CD4-positive, alpha-beta T cell treated with Interleukin-4 for 4 hours (primary cell): ENCODE measurements at places on chromosomes 4 and X.

DNA sequence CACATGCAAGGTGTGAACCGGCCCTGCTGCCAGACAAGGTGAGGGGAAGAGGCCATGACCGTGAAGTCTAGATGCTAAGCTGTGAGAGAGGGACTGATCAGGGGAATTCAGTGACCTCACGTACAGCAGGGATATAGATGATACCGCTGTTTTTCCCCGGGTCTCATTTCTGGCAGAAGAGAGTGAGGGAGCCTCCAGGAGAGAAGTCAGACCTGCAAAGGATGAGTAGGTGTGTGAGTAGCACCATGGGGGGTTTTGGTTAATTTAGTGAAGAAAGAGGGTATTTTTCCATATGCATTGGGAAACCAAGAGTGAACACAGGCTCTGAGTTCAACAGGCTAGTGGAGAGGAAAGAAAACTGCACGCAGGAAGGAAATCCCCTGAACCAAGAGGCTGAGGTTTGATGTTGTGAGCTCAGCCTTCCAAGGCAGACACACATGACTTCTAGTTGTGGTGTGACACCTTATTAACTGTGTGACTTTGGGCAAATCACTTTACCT, 127.6 kb upstream of the GATB start:
- no peak for DNase-seq

GRCh38 chr4:12110627-12111026, 681.9 kb upstream of the HS3ST1 start:
- DNase-seq = no peak

DNA sequence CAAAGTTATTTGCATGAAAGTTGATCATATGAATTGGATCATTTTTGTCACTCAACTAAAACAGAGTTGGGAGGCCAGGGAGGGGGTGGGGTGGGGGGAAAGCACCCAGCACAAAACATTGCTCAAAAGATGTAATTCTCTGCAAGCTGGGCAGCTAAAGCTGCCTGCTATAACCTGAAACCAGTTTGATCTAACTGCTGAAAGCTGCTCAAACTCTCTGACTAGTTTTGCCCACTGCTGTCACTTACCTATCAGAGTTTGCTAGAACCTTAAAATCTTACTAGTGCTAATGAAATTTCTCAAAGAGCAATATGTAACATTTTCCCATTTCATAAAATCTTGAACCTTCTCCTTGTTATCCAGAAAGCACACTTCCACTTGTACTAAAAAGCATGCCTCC, 10.4 kb downstream of the CXCL8 start:
- no peak for DNase-seq

- no peak for DNase-seq
Observed at GRCh38 chrX:143336261-143336660, 181.0 kb downstream of the SPANXN3 start.

- no peak for DNase-seq
Observed at GRCh38 chr4:75637176-75637575, 6.8 kb upstream of the CDKL2 start.

DNA sequence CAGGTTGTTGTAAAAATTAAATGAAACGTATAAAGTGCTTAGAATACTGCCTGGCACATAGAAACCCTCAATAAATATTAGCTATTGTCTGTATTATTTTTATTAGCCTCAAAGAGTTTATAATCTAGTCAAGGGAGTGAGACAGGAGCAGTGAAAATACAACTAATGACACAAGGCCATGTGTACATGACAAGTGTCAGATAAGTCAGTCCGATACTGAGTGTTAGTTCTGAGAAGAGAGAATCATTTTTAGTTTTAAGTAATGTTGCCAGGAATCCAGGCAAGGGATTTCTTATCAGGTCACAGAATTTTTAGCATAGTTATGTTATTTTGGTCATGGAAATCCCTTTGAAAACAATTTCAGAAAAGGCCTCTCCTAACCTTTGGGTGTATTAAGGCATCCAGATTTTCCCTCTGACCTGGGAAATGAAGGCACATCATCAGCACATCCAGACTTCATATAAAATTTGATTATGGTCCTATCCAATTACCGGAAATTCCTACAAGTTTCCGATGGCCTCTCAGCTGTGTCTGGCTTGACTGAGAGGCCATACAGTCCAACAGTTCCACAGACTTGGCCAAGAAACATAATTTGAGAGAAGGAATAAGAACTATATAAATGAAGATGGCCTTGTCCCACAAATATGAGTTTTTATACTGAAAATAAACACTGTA, 35.7 kb downstream of the PPARGC1A start:
- no peak for DNase-seq

DNA sequence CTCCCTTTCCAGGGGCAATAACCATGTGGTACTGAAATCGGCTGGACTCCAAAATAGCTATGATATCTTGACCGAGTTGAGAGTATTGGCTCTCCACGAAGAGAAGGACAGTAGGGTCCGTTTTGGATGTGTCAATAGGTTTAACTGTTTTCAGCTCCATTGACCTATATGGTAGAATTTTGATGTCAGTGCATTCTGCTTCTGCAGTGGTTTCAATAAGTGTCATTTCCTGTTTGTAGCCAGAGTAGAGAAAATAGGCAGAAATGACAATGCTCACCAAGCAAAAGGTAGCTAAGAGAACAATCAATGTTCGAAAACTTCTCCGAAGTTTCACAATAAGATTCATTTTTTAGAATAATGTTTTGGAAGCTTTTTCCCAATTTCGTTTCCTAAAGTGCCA, 36.7 kb downstream of the NDST4 start:
- DNase-seq = no peak

- DNase-seq = no peak
Observed at GRCh38 chrX:119648421-119648775, 42.2 kb upstream of the NKRF start.

GRCh38 chrX:23792861-23793553, 10.0 kb downstream of the SAT1 start:
- no peak for DNase-seq

DNA sequence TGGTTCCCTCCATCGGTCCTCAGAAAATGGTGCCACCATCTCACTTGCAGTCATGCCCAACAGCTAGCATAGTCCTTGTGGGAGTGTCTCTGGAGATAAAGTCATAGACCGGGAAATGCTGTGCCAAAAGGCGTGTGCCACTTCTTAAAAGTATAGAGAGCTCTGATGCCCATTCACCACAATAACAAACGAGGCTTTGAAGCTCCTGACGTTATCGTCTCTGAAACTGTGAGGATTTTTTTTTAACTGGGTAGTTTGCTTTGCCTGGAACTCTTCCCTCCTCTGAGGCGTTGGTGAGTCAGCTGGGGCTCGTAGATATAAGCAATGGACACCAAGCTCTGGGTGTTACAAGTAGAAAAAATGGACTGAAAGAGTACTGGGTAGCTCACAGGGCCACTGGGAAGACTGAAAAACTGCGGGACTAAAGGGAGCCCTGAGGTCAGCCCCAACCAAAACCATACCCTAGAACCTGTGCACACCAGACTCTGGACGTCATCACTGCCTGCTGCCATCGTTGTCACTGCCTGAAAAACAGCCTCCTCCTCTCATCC, 89.4 kb upstream of the TRIM2 start:
- DNase-seq = peak; percentile 70

- DNase-seq = no peak
Observed at GRCh38 chr4:113742643-113743042, 18.9 kb downstream of the CAMK2D start.

GRCh38 chrX:148380650-148381561, 119.5 kb upstream of the AFF2 start:
- DNase-seq = peak; percentile 68

DNA sequence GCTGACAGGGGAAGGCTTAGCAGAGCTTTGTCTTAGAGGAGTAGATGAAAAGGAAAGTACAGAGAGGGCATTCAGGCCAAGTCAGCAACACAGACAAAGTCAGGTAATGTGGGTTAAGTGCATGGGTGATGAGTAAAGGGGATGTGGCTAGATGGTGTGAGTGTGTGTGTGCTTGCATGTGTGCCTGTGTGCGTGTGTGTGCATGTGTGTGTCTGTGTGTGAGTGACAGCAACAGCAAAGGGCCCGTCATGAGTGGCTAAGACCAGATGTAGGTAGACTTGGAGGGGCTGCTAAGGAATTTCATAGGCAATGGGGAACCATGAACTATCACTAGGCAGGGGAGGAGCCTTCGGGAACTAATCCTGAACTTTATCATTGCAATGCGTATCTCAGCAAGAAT, 2.2 kb upstream of the GPR78 start:
- DNase-seq = no peak

GRCh38 chrX:107710617-107711391, 64.8 kb downstream of the TSC22D3 start:
- DNase-seq = peak; percentile 95

GRCh38 chr4:90227177-90227576, 100.0 kb downstream of the CCSER1 start:
- no peak for DNase-seq

GRCh38 chr4:132076829-132077228, 1072.3 kb upstream of the PCDH10 start:
- DNase-seq = no peak

GRCh38 chr4:138845054-138845453, 170.5 kb upstream of the NOCT start:
- DNase-seq = no peak

DNA sequence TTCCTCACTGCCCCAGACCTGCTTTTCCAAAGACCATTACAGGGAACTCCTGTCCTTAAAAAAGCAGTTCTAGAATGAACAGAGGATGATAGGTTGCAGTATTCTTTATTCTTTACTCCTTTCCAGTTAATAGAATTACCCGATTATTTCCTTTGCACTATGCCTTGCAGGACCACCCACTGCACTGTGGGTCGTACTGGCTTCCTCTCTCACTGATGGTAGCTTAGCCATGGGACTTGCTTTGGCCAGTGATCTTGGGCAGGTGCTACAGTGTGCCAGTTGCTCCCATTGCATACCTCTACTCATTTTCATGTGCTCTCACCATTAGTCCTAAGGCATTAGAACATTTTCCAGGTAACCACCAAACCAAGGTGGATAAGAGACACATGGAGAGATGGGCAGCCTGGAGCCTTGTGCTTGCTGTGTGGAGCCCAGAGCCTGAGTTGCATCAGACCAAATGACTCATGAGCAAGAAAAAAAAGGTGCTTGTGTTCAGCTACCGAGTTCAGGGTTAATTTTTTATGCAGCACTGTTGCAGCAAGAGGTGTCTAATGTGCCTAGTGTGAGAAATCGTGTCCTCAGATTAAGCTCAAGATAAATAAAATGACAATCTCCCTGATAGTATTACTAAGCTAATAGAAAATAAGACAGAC, 7.6 kb upstream of the UNC5C start:
- no peak for DNase-seq

GRCh38 chrX:45710081-45710801, 509.6 kb upstream of the DIPK2B start:
- peak; percentile 0 for DNase-seq
